ENCODE measurements at places on chromosomes 7 and 10. TPM values are rescaled to one million over a fixed set of nuclear protein-coding genes. Genes with fewer than 3 reads are reported as not detected.

GJC3 gene
- total RNA-seq, result not detected

SLC26A4 gene
- total RNA-seq, result not detected

KIAA1217 gene
- total RNA-seq, result 14.6 TPM

DNA sequence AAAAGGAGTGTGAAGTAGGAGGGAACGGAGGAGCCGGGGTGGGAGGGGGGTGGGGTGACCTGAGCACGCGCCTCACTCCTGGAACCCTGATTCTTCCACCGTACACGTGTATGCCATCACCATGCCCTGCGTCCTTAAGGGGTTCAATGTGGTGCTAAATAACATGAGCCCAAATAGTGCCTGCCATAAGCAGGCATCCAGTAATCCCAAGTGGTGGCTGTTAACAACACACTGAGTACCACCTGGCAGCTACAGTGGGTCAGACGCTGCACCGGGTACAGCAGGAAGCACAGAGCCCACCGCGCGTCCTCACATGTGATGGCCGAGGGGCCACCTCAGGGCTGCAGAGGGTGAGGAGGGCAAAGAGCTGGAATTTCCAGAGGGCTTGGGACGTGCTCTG is 81.9 kb downstream of the PTPRN2 start:
- H3K36me3 ChIP-seq, result no peaks in the 10 kb centered on the region
- H3K27ac ChIP-seq, result no peak overlapping the region
- no peaks in the 10 kb centered on the region for H3K27me3 ChIP-seq
- no peak overlapping the region for H3K4me3 ChIP-seq
- H3K4me1 ChIP-seq, result peaks cover 8% of the 10 kb centered on the region

DNA sequence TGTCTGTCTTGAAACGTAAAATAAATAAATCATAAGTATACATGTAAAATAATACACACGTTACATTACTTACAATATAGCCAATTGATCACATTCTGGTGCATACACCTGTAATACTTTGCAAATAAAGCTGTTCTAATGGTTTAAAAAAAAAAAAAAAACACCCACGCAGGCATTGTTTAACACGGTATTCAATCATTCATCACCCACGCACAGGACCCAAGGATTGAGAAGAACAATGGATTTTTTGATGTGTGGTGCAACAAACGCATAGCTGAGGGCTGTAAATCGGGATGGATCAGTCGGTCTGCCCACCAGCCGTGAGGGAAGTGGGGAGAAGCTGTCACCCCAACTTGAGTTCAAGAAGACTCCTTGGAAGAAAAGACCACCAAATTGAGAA is 8.7 kb downstream of the PITRM1 start:
- H3K36me3 ChIP-seq, result peaks cover 2% of the 10 kb centered on the region
- H3K27ac ChIP-seq, result no peak overlapping the region
- H3K4me1 ChIP-seq, result no peaks in the 10 kb centered on the region
- no peaks in the 10 kb centered on the region for H3K27me3 ChIP-seq
- DNase-seq, result no peak
- no peak overlapping the region for H3K4me3 ChIP-seq

GRCh38 chr10:113965077-113965476 is 78.6 kb upstream of the ADRB1 start:
- no peak for DNase-seq
- H3K4me3 ChIP-seq, result no peak overlapping the region
- H3K27ac ChIP-seq, result no peak overlapping the region
- H3K27me3 ChIP-seq, result no peaks in the 10 kb centered on the region
- no peaks in the 10 kb centered on the region for H3K36me3 ChIP-seq

DNA sequence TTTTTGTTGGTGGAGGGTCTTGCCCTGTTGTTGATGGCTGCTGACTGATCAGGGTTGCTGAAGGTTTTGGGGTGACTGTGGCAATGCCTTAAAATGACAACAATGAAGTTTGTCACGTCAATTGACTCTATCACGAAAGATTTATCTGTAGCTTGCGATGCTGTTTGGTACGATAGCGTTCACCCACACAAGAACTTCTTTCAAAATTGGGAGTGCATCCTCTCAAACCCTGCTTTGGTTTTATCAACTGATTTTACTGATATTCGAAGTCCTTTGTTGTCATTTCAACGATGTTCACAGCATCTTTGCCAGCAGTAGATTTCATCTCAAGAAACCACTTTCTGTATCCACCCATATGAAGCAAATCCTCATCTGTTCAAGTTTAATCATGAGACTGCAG is 26.0 kb downstream of the NAMPT start:
- DNase-seq, result no peak
- H3K27me3 ChIP-seq, result no peaks in the 10 kb centered on the region
- H3K4me1 ChIP-seq, result no peaks in the 10 kb centered on the region
- H3K36me3 ChIP-seq, result peaks cover 6% of the 10 kb centered on the region

DNA sequence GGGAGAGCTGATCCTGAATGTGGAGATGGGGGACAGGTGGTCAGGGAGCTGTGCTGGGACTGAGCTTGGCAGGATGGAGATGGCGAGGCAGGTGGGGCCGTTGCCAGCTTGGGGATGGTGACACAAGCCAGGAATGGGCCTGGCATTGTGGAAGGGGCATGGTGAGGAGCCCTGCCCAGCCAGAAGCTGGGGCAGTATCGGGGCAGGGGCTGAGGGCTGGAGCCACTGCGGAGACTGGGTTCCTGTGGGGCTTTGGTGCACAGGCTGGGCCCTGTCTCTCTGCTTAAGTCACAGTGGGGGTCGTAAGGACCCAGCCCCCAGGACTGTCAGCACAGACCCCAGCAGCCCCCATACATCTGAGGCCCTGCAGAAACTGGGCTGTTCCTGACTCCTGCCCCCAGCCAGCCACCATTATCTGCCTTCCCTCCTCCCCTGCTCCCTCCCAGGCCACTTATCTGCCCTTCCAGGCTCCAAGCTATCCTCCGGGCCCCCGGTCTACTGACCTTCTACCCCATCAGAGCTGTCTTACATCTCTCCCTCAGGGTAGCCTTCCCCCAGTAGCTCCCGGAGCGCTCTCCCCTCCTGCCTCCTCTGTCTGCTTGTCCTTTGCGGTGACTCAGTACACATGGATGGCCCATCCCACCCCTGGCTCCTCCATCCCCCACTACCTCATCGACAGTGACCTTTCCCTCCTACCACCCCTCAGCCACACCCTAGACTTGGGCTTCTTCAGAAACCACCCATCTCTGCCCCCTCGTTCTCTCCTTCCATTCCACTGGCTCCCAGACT is 44.2 kb downstream of the PPIF start:
- H3K4me3 ChIP-seq, result no peak overlapping the region
- H3K27me3 ChIP-seq, result no peaks in the 10 kb centered on the region
- DNase-seq, result no peak
- no peaks in the 10 kb centered on the region for H3K4me1 ChIP-seq
- no peaks in the 10 kb centered on the region for H3K36me3 ChIP-seq
- H3K27ac ChIP-seq, result no peak overlapping the region

GRCh38 chr10:97748116-97748515 is 11.2 kb downstream of the ZFYVE27 start:
- H3K27ac ChIP-seq, result no peak overlapping the region
- no peak for DNase-seq
- H3K36me3 ChIP-seq, result peaks cover 3% of the 10 kb centered on the region

DNA sequence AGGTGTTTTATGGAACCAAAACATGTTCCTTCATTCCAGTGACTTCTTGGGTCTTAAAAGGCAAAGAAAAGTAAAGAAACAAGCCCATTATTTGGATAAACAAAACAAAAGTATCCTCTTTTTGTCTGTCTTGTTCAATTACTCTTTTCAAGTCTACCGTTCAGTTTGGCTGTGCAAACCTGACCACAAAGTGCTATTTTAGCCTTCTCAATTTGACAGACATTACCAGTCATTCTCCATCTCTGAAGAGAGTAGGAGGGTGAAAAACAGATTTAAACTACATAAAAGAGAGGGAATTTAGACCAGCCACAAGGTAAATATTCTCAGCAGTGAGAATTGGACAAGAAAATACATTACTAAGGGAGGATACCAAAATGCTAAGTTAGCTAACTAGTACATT is 145.2 kb downstream of the GRM3 start:
- H3K4me1 ChIP-seq, result peaks cover 6% of the 10 kb centered on the region
- H3K27me3 ChIP-seq, result no peaks in the 10 kb centered on the region
- H3K27ac ChIP-seq, result no peak overlapping the region
- H3K4me3 ChIP-seq, result no peak overlapping the region
- H3K36me3 ChIP-seq, result no peaks in the 10 kb centered on the region
- no peak for DNase-seq

- no peak overlapping the region for H3K27ac ChIP-seq
- no peaks in the 10 kb centered on the region for H3K36me3 ChIP-seq
- H3K4me1 ChIP-seq, result peaks cover 4% of the 10 kb centered on the region
- H3K27me3 ChIP-seq, result no peaks in the 10 kb centered on the region
- DNase-seq, result no peak
These were observed 6.2 kb upstream of the USP54 start for GRCh38 chr10:73597346-73597745.

DNA sequence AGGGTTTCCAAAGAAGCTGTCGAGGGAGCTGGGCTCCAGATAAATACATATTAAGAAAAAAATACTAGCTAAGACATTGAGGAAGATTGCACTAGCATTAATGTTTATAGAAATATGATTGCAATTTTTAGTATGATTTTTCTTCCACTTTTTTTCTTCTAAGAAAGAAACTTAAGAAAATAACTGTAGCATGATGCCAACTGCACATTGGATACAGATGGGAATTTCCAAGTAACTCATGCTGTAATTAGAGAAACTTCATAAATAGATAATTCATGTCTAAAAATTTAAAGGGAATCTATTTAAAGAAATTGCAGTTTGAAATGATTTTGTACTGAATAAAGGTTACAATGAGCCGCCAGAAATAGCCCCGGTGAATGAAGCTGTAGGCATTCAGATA is 119.4 kb downstream of the POLR1F start:
- H3K27me3 ChIP-seq, result no peaks in the 10 kb centered on the region
- H3K4me1 ChIP-seq, result no peaks in the 10 kb centered on the region

- DNase-seq, result no peak
- H3K4me3 ChIP-seq, result no peak overlapping the region
- H3K27ac ChIP-seq, result no peak overlapping the region
- H3K4me1 ChIP-seq, result peaks cover 5% of the 10 kb centered on the region
These were observed 79.5 kb upstream of the LEP start for GRCh38 chr7:128161466-128162125.

GRCh38 chr10:70680899-70681730 is 8.8 kb downstream of the ADAMTS14 start:
- no peaks in the 10 kb centered on the region for H3K4me1 ChIP-seq
- H3K27me3 ChIP-seq, result no peaks in the 10 kb centered on the region
- no peak overlapping the region for H3K4me3 ChIP-seq
- H3K36me3 ChIP-seq, result no peaks in the 10 kb centered on the region

GRCh38 chr10:113022265-113022664 is 72.2 kb downstream of the TCF7L2 start:
- H3K27ac ChIP-seq, result no peak overlapping the region
- DNase-seq, result no peak
- peaks cover 48% of the 10 kb centered on the region for H3K4me1 ChIP-seq
- H3K36me3 ChIP-seq, result no peaks in the 10 kb centered on the region
- H3K27me3 ChIP-seq, result no peaks in the 10 kb centered on the region
- no peak overlapping the region for H3K4me3 ChIP-seq
